CD8-positive, alpha-beta T cell (primary cell): ENCODE measurements at places on chromosomes 6 and 20.

DNA sequence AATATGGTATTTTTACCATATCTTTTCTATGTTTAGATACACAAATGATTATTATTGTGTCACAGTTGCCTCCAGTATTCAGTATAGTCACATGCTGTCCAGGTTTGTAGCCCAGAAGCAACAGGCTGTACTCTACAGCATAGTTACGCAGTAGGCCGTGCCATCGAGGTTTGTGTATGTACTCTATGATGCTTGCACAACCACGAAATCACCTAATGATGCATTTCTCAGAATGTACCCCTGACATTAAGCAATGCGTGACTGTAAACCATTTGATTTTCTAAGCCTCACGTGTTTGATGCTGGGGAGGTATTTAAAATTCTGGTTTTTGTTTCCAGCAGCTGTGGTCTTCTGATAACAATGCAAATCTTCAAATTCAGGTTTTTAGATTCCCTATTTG, 207.6 kb downstream of the UST start:
- no peak for DNase-seq

DNA sequence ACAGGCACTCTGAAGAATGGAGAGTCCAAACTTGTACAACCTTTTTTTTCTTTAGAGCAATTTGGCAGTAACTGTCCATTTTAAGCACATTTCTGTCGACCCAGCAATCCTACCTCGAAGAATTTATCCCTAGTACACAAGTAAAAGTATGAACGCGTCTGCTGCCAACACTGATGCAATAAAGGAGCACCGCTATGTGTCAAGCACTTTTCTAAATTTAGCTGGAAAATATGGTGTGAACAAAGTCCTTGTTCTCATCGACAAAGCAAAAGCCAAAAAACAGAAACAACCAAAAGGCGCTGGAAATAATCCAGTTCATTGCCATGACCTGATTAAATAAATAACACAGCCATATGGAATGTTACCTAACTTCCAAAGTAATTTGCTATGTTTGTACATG, 1.1 kb downstream of the DPM1 start:
- DNase-seq = no peak

DNA sequence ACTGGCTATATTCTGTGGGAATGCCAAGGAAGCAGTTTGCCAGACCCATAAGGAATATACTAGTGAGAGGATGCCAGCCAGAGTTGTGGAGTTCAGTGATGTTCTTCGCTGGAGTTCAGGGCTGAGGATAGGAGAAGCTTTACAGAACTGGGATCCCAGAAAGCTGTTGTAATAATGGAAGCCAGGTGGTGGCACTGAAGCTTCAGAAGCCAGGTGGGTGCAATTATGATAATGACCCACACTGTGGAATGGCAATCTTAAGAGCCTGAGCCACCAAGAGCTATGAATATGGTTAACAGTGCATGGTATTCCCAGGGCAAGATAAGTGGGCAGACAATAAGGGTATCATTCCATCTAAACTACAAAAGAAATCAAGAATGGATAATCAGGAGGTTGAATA, 25.1 kb upstream of the ENPP1 start:
- no peak for DNase-seq

DNA sequence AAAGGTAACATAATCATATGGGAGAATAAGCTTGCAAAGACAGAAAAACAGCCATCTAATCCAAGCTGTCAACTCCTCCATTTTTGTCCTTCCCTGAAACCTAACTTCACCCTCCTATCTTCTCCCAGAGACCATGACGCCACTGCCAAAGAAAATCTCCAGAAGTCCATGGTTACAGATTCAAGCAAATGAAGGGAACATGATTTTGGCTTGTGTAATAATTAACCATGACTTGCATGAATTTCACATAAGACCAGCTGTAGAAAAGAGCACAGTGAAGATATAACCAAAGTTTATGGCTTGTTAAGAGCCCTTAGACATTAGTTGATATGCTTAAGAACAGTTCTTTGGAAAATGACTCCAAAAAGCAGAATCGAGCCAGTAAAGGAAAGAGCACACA, 342.1 kb upstream of the NRSN1 start:
- no peak for DNase-seq
